ENCODE measurements at places on chromosomes 5 and 9.

DNA sequence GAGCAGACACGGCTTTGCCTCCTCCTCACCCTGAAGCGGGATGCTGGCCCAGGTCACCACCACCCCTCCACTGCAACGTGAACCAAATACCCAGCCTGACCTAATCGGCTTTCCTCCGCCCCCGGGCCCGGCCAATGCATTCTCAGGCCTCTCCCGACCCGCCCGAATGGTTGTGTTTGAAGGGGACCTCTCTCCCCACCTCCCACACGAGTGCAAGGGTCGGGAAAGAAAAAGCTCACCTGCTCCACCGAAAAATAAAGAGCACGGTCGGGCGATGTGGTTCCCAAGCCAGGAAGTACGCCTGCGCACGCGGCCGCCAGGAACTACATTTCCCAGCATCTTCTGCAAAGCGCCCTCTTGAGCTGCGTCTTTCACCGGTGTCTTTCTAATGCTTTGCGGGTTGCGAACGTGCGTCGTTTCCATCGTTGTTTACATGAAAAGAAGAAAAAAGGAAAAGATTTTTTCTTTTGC, at the start of gene ZNF883:
ZNF883 (minus strand) TSS at position 282 of the 471 bp plus-strand sequence.
- DNase-seq = no peak

GRCh38 chr5:164475339-164475977, 970.0 kb downstream of the MAT2B start:
- peak; percentile 15 for DNase-seq

DNA sequence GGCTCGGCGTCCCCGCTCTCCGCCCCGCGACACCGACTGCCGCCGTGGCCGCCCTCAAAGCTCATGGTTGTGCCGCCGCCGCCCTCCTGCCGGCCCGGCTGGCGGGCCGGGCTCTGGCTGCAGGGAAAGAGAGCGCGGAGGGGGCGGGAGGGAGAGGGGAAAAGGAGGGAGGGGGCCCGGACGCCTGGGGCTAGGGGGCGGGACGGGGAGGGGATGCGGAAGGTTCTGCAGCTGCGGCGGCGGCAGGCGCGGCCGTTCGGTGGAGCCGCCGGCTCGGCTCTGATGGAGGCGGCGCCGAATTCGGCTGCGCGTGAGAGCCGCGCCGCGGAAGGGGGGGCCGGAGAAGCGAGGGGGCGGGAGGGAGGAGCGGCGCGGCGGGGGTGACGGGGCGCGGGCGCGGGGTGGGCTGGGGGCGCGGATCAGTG, at the start of gene MARCHF11:
MARCHF11 (minus strand) TSS at position 281 of the 425 bp plus-strand sequence; CDS start at position 65, 216 bp downstream.
- DNase-seq = no peak

DNA sequence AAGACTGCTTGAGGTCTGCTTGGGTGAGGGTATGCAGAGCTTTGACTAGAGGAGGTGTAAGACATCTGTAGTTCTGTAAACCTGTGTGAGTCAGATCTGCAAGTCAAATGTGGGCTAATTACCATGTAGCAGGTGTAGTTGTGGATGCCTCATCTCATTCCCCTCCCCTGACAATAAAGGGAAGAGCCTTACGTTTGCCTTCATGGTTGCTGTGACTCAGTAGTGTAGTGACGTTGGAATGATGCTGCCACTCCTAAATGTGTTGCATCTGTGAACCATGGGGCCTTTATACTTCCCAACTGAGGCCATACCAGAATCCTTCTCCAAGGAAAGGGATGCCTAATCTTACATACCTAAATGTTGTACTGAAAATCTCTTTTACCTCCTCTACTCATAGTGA, 26.0 kb downstream of the PRDM6 start:
- no peak for DNase-seq

GRCh38 chr5:158701406-158702177, 398.1 kb downstream of the EBF1 start:
- DNase-seq = no peak

DNA sequence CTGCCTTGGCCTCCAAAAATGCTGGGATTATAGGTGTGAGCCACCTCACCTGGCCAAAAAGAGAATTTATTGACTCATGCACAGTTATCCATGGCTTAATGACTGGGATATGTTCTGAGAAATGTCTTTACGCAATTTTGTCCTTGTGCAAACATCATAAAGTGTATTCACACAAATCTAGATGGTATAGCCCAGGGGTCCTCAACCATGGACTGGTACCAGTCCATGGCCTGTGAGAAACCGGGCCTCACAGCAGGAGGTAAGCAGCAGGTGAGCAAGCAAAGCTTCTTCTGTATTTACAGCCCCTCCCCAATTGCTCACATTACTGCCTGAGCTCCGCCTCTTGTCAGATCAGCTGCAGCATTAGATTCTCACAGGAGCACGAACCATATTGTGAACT, 12.4 kb upstream of the SIL1 start:
- no peak for DNase-seq

DNA sequence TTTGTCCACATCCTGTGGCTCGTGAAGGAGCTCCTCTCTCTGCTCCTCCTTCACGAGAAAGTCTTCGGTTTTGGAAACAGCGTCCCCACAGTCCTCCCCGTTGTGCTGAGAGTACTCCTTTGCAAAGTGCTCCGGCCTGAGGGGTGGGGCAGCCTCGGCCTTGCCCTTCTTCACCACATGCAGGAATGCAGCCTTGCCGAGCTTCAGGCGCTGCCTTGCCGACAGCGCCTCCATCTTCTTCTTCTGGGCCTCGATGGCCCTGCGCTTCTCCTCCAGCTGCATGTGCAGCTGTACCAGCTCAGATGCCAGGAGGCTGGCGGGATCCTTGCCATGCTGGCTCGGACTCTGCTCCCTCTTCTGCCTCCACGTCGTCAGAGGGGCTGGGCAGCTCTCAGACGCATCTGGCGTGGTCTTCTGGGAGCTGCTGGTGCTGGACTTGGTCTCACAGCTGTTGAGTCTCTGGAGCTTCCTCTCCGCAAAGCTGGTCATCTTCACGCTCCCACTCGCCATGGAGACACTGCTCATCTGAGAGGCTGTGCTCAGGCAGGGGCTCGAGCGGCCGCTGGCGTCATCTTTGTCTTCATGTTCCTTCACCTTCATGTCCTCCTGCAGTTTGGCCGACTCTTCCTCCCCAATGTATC, 85.5 kb downstream of the CAMSAP1 start:
- no peak for DNase-seq

DNA sequence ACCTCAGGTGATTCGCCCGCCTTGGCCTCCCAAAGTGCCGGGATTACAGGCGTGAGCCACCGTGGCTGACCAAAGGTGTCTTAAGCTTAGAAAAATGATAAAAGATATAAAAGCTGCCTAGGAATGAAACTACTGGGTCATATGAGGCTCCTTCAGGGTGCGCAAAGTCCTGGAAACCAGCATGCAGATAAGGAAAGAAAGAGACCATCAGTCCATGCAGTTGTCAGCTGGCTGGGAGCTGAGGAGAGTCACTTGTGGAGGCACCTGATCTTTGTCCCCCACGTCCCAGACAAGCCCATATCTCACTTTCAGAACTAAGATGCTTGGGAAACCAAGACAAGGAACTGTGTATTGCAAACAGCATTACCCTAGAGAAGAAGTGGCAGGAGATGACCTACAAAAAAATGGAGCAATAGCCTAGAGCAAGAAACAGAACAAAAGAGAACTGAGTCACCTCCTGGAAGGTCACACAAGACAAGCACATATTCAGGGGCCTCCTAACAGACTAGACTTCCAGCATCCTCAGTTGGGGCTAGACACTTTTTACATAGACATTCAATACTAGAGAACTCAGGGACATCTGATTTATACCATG, 2.8 kb upstream of the CCDC125 start:
- no peak for DNase-seq

- DNase-seq = peak; percentile 35
Observed at GRCh38 chr9:136882109-136882946, 4.0 kb upstream of the TRAF2 start.

DNA sequence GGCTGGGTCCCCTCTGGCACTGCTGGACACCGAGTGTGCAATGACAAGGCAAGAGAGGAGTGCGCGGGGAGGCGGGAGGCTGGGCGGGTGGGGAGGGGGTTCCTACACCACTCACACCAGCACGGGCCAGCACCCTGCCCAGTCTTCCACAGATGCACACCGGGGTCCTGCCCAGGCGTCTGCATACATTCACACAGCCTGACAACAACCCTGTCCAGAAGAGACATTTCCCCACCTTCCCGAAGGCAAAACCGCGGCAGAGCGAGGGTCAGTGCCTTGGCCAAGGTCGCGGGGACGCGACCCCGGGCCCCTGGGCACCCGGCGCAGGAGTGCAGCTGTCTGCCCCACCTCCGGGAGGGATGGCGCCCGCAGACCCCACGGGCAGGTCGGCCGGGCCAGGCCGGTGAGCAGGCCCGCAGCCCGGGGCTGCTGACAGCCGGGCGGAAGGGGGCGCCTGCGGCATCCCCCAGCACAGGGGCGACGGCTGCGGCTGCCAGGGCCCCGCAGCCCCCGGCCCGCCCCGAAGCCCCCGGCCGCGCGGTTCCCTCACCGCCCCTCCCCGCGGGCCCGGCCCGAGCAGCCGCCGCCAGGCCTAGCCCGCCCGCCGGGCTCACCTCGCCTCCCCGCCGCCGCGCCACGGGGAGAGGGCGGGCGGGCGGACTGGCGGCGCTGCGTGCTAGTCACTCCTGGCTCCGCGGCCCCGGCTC, 496 bp downstream of the MAPK9 start:
- no peak for DNase-seq

DNA sequence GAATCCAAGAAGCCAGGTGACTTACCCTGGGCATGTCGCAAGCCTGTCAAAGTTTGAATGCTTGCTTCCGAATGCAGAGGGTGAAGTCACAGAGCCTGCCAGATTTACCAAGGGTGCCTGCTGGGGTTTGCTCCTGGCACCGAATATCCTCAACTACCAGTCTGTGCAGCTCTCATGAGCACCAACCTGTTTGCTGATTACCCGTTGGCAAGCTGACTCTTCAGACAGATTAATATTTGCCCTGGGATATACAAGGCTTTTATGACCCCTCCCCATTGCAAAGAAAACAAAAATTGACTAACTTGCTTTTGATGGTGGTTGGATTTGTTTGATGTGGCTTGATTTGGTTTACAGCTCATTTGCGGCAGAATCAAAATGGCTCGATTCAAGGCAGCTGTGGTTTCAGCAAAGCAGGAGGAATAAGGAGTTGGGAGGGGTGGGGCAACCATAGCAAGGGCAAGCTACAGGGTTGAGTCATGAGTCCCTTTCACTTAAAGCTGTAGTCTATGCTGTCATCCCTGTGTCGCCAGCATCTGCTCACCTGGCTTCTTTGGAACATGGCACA, 82.3 kb upstream of the AGXT2 start:
- no peak for DNase-seq

DNA sequence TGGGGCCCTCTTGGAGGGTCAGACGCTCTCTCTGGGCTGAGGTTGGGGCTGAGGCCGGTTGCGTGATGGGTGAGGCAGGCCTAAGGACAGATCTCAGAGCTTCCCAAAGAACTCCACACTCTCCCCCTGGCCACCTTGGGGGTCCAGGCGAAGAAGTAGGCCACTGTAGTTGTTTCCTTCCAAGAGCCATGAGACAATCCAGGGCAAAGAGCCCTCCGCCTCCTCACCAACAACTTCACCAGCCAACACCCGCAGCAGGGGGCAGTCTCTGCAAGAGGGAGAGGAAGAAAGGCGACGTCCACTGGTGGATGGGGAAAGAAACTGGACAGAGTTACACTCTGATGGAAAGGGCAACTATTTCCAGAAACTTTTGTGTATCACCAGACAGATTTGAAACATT, 10.7 kb downstream of the SLC35A4 start:
- peak; percentile 19 for DNase-seq

Measured in pulmonary artery endothelial cell (primary cell).